ENCODE measurements at places on chromosomes 4 and X. TPM values are rescaled to one million over a fixed set of nuclear protein-coding genes. Genes with fewer than 3 reads are reported as not detected.

Gene SLITRK2
- not detected for total RNA-seq

Gene GSPT2
- total RNA-seq: 3.3 TPM

Gene PLXNB3
- total RNA-seq: 8.4 TPM

Gene DGKK
- total RNA-seq: not detected

Gene APLN
- not detected for total RNA-seq

Gene LUZP4
- not detected for total RNA-seq

Gene NKX6-1
- total RNA-seq: not detected

Gene FOXR2
- not detected for total RNA-seq

Gene S100P
- not detected for total RNA-seq

Gene ALB
- total RNA-seq: not detected

Gene MAGEC1
- total RNA-seq: not detected

Gene NUDT11
- total RNA-seq: 8.5 TPM

Gene MAGEA12
- not detected for total RNA-seq

Gene FAAH2
- total RNA-seq: 0.38 TPM

Gene ADGRL3
- 1.4 TPM for total RNA-seq

Gene PDK3
- 7.3 TPM for total RNA-seq

Gene STATH
- total RNA-seq: not detected

Gene RPA4
- total RNA-seq: 0.13 TPM

Gene RS1
- total RNA-seq: not detected

Gene VSIG1
- total RNA-seq: 0.16 TPM

Gene SORCS2
- 1.3 TPM for total RNA-seq

Gene AFM
- total RNA-seq: not detected

Gene RAB33A
- total RNA-seq: 1.8 TPM

Gene NPY2R
- total RNA-seq: not detected

Gene SASH3
- not detected for total RNA-seq

Gene ZFYVE28
- total RNA-seq: 8.5 TPM

Gene APBB2
- 63.2 TPM for total RNA-seq

Gene LRAT
- total RNA-seq: 1.1 TPM

Gene TMEM144
- total RNA-seq: 2.0 TPM

Gene LAGE3
- total RNA-seq: 23.7 TPM

Gene DNAJB14
- 8.1 TPM for total RNA-seq

Gene PROM1
- total RNA-seq: 13.9 TPM

Gene TCP11X2
- not detected for total RNA-seq

Gene AASDH
- total RNA-seq: 4.4 TPM

Gene HMX1
- not detected for total RNA-seq

Gene NXF2B
- total RNA-seq: not detected

Gene WNK3
- 1.3 TPM for total RNA-seq

Gene UNC5C
- 11.7 TPM for total RNA-seq

Gene GCNA
- total RNA-seq: 0.65 TPM

Gene UGT2A3
- total RNA-seq: not detected

Gene PLP1
- not detected for total RNA-seq

Gene BEX5
- 0.16 TPM for total RNA-seq

Gene MAGEA11
- not detected for total RNA-seq

Gene VMA21
- 34.1 TPM for total RNA-seq

Gene NR3C2
- total RNA-seq: 2.4 TPM

Gene CTAG1A
- not detected for total RNA-seq

Gene SSX4B
- not detected for total RNA-seq

Gene ATP1B4
- not detected for total RNA-seq

Gene FAM9C
- not detected for total RNA-seq
